ENCODE measurements at places on chromosomes 6 and 20.

DNA sequence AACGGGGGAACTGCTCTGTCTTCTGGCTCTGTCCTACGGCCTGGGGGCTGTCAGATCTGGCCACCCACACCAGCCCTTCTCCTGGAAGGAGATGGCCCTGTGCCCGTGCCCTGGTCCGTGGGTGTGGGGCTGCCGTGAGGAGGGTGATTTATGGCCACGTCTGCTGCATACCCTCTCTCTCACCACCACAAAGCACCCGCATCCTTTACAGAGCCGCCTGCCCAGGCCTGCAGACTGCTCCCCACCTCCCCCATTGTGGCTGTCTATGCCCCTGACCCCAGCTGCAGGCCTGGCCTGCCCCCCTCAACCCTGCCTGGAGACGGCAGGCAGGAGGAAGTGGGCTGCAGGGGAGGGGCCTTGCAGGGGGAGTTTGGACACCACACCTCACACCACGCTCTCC, 72.7 kb upstream of the GATA5 start:
- DNase-seq, result no peak

DNA sequence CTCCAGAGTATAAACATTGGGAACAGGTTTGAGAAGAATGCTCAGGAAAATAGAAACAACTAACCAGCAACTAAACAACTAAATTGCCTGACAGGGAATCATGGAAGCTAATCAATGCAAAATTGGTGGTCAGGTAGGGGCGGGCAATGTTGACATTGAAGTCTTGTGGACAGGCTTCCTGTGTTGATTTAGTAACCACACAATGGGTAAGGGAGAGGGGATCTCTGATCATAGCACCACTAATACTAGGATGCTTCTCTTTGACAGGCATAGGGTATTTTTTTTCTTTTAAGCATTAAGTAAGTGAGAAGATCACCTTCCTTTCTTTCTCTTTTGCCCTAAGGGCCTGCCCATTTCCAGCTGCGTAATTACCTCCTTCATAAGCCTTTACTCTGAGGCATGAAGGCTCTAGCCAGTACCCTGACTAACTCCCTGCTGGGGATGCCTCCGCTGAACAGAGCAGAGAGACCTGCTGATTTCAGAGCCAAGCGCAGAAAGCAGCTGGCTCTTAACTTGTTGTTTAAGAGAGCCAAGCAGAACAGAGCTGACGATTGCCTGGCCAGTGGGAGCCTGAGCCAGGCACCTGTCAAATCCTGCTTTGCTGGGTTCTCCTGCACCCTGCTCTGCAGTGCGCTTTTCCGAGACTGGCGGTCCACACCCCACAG, 118.7 kb downstream of the BMP2 start:
- no peak for DNase-seq

DNA sequence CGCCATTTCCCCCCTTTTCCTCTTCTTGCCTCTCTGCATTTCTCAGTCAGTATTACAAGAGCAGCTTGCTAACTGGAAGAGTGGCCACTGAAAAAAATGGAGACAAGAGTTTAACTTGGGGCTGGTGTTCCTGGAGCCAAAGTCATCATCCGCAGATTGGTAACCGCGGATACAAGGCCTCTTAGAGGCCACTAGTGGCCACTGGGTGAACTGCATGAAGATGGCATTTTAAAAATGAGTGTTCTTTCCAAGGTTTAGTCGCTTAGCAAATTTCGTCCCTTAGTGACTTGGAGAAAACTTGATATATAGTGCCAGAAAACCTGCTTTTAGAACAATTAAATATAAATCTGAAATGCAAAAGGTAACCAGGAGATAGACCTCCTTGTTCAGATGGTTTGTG, 4.8 kb downstream of the F13A1 start:
- DNase-seq, result no peak

DNA sequence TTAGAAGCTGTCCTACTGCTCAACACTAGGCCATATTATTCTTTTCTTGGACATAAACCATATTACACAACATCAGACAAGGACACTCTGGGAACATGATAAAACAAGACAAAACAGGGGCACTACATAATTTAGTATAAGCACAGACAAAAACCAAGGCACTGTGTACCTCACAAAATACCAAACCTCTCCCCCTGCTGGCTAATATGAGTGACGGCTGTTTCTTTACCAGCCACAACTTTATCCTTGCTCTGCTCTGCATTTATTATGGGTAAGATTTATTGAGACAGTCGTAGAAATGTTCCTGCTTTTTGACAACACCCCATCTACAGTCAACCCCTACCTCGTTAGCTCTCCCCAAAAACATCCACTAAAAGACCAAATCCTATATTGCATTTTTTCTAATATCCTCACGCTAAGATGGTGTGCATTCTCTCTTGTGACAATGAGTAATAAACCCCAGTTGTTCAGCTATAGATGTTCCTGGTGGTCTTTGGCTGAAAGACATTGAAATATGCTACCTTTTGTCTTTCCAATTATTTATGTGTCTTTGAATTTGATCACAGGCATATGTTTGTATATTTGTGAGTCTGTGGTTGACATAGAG, 23.8 kb upstream of the POLR1H start:
- DNase-seq, result no peak

Measured in C1 segment of cervical spinal cord (tissue), 14 donors.